ENCODE measurements at places on chromosomes 3 and 15.

DNA sequence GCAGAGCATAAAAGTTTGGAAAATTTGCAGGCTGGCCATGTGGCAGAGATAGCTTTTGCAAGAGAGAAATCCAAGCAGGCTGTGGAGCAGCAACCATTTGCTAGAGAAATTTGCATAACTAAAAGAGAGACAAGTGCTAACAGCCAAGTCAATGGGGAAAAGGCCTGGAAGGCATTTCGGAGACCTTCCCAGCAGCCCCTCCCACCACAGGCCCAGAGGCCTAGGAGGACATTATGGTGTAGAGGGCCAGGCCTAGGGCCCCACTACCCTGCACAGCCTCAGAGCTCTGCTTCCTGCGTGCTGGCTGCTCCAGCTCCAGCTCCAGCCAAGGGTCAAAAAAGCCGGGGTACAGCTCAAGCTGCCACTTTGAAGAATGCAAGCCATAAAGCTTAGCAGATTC lies 82.7 kb downstream of the MYO5A start:
- DNase-seq = no peak

GRCh38 chr3:195731356-195731905 lies 10.7 kb downstream of the MUC20 start:
- no peak for DNase-seq

DNA sequence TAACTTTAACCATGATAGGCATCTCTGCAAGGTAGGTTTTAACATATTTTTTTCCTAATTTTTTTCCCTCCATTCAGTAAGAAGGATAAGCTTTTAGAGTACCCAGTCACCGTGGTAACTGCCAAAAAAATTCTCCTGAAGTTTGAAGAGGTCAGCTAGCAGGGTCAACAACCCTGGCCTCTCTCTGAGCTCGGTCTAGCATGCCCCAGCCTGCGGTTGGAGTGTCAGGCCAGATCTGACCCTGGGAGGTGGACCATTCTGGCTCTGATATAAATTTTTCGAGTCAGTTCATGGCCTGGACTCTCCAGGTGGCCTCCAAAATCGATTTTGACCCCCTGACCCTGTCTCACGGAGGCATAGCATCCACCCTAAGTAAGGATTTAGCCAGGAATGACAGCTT lies 29.7 kb downstream of the SOX2 start:
- no peak for DNase-seq

- no peak for DNase-seq
These were observed 67.9 kb upstream of the TNIK start for GRCh38 chr3:171528102-171528501.

GRCh38 chr3:37140899-37141541 lies 33.4 kb downstream of the LRRFIP2 start:
- DNase-seq = no peak

DNA sequence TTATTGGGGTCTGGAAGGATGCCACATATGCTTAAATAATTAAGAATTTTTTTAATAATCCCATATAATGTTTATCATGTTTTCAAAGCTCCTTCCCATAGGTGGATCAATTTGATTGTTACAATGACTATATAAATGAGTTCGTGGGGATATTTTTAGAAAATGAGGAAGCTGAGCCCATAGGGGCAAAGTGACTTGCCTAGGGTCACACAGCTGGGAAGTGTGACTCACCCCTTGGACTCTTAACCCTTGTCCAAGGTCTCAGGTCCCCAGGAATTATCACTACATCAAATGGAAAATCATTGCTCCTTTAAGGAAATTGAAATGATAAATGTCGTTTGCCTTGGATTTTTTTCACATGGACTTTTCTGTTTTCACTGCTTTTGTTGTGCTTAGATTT lies 161.2 kb upstream of the RGMA start:
- no peak for DNase-seq

DNA sequence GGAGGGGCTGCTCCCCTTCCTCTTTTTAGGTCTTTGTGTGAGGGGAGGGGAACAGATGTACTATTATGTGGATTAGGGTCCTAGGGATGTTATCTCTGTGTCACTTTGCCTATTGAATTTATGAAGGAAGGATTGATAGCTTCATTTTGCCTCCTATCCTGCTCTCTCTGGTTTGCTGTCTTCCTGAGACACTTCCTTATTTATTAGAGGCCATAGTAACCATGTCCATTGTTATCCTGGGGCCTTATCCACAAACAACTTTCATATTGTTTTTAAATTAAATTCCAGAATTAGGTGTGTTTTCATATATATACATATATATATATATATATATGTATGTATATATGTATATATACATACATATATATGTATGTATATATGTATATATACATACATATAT lies 83.2 kb upstream of the LRRFIP2 start:
- no peak for DNase-seq
